AG04450 (cell line): ENCODE measurements at places on chromosomes 16 and 17.

DNA sequence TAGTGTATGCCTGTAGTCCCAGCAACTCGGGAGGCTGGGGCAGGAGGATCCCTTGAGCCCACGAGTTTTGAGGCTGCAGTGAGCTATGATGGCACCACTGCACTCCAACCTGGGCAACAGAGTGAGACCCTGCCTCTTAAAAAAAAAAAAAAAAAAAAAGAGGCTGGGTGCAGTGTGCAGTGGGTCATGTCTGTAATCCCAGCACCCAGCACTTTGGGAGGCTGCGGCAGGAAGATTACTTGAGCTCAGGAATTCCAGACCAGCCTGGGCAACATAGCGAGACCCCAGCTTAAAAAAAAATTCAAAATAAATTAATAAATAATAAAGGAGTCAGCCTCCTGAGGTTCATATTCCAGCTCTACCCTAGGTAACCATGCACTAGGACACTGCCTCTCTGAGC, 9.6 kb upstream of the CNOT1 start:
- no peak for DNase-seq

GRCh38 chr16:14464796-14465195, 165.3 kb downstream of the PARN start:
- DNase-seq = no peak

GRCh38 chr16:14490235-14490634, 139.8 kb downstream of the PARN start:
- DNase-seq = no peak

- no peak for DNase-seq
Measured at GRCh38 chr16:2964475-2965336, 631 bp downstream of the KREMEN2 start.

GRCh38 chr16:66088681-66089080, 277.8 kb upstream of the CDH5 start:
- no peak for DNase-seq

- no peak for DNase-seq
Measured at GRCh38 chr16:57544124-57544653, 1.7 kb downstream of the ADGRG5 start.

GRCh38 chr16:29192329-29193247, 207.7 kb downstream of the LAT start:
- DNase-seq = no peak

GRCh38 chr17:64736804-64737492, 74.8 kb upstream of the SMURF2 start:
- DNase-seq = peak; percentile 21

DNA sequence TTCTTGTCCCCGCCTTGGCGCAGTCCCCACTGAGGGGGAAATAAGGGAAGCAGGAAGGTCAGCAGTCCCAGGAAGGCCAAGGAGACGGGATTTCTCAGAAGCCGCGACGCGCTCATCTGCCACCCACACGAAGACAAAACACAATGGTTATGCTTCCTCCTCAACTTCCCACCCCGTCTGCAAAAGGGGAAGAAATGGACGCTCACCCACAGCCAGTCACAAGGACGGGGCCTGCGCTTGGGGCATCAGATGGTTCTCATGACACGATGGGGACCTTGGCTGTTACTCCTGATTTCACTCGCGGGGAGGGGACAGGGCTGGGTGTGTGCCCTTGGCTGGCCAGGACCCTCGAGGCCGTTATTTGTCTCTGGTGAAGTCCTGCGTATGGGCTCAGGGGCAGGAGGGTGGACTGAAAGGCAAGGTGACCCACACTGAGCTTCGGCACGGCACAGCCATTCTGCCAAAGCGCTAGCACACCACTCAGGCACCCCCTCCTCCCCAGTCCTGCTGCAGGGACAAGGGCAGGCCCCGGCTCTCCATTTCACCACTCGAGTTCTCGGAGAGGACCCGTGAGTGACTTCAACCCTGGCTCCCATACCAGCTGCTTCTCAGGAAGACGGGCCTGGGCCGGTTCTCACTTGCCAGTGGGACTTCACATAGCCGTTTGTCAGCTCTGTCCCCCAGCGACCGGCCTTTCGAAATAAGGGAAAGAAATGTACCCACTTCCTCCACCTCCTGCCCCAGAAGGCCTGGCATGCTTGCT, 84.5 kb downstream of the ABR start:
- no peak for DNase-seq

DNA sequence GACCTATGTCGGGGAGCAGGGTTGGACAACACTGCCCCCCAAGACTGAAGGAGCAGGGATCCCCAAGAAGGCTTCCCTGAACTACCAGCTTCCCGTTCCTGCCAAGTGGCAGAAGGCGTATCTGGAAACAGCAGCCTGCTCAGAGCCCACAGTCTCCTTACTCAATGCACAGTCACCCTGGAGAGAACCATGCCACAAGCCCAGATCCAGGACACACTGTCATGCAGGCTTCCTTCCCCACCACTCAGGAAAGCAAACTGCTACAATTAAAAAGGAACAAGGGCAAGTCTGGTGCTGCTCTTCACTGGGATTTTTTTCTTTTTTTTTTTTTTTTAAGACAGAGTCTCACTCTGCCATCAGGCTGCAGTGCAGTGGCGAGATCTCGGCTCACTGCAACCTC, 8.2 kb downstream of the WDR45B start:
- no peak for DNase-seq

GRCh38 chr16:59385491-59385890, 651.4 kb upstream of the GOT2 start:
- DNase-seq = no peak

- DNase-seq = no peak
Measured at GRCh38 chr16:84878770-84879169, 59.0 kb downstream of the CRISPLD2 start.

GRCh38 chr17:66990047-66990446, 25.5 kb downstream of the CACNG4 start:
- DNase-seq = no peak

GRCh38 chr17:7626956-7627249, 718 bp downstream of the SAT2 start:
- no peak for DNase-seq

DNA sequence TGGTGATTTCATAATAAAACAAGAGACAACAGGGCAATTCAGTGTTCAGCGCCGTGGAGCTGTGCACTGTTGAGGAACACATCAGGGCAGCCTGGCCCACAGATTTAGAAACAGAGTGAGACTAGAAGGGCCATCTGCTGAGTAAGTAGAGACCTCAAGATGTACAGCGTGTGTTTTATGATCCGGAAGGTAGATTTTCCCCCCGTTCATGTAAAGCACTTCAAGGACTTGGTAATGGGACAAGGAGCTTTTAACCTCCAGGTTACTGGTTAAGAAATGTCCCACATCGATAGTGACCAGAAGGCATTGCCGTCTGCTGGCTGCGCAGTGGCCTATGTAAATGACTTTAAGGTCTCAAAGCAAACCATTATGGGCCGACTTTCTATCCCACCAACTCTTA, 1057.7 kb upstream of the EEF2KMT start:
- no peak for DNase-seq

GRCh38 chr17:3796110-3796821, 4.7 kb downstream of the ITGAE start:
- DNase-seq = no peak

- no peak for DNase-seq
Measured at GRCh38 chr17:76479515-76480060, 12.2 kb downstream of the AANAT start.

DNA sequence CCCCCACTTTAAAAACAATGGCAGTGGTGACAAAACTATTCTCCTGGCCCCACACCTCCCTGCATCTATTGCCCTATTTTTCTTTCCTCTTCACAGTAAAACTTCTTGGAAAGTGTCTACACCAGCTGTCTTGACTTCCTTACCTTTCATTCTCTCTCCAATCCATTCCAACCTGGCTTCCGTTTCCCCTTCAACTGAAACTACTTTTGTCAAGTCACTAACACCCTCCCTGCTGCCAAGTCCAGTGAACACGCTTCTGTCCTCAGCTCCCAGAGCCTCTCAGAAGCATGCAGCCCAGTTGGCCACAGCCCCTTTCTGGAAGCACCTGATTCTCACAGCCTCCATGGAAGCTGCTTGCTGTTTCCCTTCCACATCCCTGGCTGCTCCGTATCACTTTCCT, 4.0 kb upstream of the SCN4A start:
- no peak for DNase-seq

- DNase-seq = no peak
Measured at GRCh38 chr16:85699628-85700027, 10.9 kb upstream of the GINS2 start.

- no peak for DNase-seq
Measured at GRCh38 chr16:23410176-23410575, 42.8 kb downstream of the COG7 start.

- DNase-seq = no peak
Measured at GRCh38 chr16:25699069-25699468, 7.3 kb downstream of the HS3ST4 start.

DNA sequence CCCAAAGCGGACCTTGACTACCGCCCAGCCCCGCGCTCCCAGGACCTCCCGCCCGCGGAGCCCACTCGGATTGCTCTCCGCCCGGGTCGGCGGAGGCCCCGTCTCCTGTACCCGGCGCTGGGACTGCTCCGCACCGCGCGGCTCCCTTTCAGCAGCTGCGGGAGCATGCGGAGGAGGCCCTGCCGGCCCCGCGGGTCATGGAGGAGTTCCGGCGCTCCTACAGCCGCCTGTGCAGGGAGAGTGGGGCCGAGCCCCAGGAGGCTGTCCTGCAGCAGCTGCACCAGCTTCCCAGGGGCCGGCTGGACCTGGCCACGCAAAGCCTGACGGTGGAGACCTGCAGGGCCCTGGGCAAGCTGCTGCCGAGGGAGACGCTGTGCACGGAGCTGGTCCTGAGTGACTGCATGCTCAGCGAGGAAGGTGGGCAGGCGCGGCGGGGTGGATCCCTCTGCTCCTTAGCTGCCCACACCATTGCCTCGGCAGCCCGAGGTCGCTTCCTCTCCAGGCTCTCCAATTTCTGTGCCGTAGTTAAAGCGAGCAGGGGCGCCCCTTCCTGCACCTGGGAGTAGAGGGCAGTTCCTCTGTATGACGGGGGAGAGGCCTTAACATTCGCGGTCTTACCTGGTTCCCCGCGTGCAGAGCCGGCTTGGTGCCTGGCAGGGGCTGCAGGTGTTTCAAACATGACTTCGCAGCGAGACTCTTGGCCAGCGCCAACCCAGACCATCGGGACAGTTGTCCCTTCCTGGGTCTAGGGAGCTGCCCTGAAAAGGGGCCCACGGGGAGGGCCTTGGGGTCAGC, 539 bp downstream of the LRRC45 start:
- DNase-seq = no peak

DNA sequence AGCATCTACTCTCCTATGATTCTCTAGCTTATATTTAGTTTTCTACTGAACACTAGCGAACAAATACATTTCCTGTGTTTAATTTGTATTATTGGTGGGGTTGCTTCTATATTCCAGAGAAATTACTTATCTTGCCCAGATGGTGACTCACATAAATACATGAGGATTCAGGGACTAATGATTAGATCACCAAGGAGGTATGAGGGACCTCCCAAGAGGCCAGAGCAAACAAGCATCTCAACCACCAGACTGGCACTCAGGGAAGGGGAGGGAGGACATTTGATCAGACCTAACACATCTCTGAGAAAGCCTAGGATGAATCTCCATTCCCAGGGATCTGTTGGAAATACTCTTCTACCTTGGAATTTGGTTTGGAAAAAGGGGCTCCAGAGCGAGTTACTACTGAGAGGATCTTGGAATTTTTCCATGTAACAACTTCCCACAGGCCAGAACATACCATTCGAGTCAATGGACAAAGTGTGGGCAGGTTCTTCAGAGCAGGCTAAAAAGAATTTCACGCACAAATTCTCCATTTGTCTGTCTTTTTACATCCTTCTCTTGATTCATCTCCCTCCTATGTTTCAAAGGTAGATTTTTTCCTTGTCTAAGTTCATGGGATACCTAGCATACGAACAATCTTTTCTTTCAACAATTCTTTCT, 262.6 kb upstream of the MYOCD start:
- peak; percentile 84 for DNase-seq

DNA sequence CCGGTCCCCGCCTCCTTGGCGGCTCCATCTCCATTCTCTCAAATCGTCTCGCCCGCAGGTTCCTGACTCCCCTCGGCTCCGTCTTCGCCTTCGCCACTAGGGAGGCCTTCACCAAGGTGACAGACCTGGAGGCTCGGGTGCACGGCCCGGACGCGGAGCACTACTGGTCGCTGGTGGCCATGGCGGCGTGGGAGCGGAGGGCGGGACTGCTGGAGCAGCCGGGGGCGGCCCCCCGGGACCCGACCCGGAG, 862 bp downstream of the GLTPD2 start:
- no peak for DNase-seq

DNA sequence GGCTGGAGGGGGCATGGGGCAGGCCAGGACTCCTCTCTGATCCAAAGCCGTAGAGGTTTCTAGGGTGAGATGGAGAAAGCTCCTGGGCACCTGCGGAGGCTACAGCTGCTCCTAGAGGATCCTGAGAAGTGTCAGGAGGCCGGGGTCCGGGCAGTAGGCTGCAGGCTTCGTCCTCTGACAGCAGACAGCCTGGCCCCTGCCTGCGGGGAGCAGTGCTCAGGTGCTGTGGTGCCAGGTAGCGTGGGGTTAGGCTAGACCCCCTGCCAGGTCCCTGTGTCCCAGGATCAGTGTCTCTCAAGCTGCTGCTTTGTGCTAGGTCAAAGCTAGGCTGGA, 1.5 kb upstream of the MRPS34 start:
- DNase-seq = no peak

GRCh38 chr17:8692916-8693315, 51.7 kb downstream of the CCDC42 start:
- DNase-seq = no peak

- DNase-seq = no peak
Measured at GRCh38 chr17:72890711-72891110, 201.8 kb downstream of the SLC39A11 start.

DNA sequence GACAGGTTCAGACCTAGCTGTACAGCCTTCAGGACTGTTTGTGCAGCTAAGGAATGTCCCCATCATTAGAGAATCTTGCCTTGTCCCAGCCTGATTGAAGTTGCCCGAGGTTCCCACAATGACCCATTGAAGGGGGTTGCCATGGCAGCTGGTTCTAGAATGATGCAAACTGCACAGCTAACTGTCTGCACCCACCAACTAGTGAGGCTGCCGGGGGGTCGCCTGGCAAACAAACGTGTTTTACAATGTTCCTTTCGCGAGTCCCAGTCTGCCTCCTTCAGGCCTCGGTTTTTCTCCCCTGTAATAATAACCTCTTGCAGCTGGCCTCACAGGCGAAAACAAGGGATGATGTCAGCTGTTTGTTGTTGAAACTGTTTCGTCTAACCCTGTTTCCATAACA, 5.5 kb downstream of the C16orf96 start:
- no peak for DNase-seq

GRCh38 chr17:39926588-39927100, 757 bp downstream of the ORMDL3 start:
- DNase-seq = no peak

DNA sequence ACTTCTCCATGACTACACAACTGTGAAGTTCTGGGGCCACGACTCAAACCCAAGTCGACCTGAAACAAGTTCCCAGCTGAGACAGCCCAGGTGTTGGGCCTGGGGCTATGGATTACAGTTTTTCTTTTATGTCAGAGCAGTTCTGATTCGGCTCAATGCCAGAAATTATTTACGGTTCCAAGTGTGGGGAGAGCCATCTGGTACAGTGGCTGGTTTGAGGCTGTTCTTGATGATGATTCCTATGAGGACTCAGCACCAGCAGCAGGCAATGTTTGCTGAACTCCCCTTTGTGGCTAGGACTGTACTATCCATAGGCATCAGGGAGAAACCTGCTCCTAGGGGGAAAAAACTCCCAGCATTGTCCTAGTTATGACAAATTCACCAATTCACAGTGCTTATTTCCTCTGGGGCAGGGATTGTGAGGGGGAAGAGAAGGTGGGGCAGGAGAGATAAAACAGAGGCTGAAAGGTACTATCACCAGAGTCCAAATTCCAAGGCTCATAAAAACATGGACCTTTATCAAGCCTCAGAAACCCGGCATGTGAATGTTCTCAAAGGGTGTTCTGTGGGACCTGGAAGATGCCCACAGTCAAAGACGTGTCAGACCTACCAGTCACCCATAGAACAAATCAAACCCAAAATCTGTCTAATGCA, 18.2 kb upstream of the CMTM4 start:
- DNase-seq = no peak
